Epithelial cell of proximal tubule (primary cell): ENCODE measurements at places on chromosomes 6 and 20. TPM values are rescaled to one million over a fixed set of nuclear protein-coding genes. Genes with fewer than 3 reads are reported as not detected.

DNA sequence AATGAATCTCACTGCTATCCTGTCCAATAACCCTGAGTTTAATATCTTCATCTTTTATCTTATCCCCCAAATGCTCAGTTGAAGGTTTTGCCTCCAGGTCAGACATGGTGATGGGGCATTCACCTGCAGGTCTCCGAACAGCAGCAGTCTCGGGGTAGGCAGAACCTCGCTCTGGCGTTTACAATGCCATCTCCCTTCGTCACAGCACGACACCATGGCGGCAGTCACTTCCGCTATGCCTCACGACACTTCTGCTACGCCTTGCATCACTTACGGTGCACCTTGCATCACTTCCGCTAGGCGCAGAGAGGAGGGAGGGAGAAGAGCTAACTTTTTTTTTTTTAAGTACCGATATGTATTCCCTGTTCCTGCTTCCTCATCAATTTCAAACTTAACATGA, 194.9 kb downstream of the BCAS1 start:
- no peak for DNase-seq

The PPP1R3G gene
- 0.94 and 2.5 TPM in 2 replicates for total RNA-seq

The GJA1 gene
- total RNA-seq: 165 and 170 TPM in 2 replicates

The BACH2 gene
- 0.58 and 0.69 TPM in 2 replicates for total RNA-seq
